ENCODE measurements at places on chromosomes 12 and 14.

DNA sequence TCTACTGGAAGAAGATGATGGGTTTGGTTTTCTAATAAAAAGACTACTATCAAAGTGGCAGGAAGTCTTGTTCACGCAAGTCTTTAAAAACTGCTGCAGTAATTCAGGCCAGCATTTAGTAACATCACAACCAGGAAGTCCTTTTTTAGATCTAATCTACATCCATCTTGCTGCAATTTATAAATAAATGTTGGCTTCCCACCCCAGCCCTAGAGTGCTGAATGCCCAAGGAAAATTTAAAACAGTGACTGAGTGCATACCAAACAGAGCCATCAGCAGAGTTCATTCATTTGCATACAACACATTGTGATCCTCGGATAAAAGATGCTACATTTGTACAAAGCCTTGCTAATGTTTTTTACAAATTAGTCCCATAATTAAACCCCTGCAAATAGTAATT is 72.1 kb downstream of the PHLDA1 start:
- no peak for DNase-seq

- DNase-seq = no peak
Measured at GRCh38 chr12:497501-498160, 37.9 kb downstream of the B4GALNT3 start.

GRCh38 chr12:49646871-49647654 is 23.7 kb downstream of the PRPF40B start:
- no peak for DNase-seq

- DNase-seq = peak; percentile 4
Measured at GRCh38 chr12:58502841-58503240, 417.5 kb downstream of the LRIG3 start.

GRCh38 chr12:71748081-71748850 is 6.4 kb upstream of the RAB21 start:
- no peak for DNase-seq

- no peak for DNase-seq
Measured at GRCh38 chr12:69056743-69057515, 124.0 kb upstream of the CPM start.

DNA sequence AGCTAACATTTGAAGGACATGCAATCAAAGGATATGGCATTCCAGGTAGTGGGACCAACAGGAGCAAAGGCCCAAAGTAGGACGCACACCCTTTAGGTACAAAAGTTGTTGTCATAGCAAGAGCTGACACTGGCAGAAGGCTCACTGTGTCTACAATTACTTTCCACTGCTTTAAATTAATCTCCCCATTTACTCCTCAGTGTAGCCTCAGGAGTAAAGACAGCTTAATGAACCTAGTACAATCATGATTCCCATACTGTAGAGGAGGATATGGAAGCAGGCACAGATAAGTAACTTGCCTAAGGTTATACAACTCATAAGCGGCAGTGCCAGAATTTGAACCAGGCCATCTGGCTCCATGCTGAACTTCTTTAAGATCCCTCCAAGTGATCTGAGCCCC is 212.9 kb upstream of the SFSWAP start:
- DNase-seq = no peak

DNA sequence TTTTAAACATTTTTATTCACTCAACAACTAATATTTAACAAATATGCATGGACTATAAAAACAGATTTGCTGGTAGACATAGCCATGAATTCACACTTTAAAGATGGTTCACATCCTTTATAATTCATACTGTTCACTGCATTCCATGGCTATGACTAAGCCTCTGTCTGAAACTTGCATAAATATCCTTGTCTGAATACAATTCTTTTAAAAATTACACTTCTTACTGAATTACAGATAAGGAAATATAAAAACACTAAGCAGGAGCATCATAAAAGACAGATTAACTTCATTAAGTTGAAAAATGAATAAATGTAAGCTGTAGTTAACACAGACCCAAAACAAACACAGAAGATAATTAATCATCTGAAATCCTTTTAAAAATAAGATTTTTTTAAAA is 53.8 kb downstream of the GXYLT1 start:
- DNase-seq = no peak

DNA sequence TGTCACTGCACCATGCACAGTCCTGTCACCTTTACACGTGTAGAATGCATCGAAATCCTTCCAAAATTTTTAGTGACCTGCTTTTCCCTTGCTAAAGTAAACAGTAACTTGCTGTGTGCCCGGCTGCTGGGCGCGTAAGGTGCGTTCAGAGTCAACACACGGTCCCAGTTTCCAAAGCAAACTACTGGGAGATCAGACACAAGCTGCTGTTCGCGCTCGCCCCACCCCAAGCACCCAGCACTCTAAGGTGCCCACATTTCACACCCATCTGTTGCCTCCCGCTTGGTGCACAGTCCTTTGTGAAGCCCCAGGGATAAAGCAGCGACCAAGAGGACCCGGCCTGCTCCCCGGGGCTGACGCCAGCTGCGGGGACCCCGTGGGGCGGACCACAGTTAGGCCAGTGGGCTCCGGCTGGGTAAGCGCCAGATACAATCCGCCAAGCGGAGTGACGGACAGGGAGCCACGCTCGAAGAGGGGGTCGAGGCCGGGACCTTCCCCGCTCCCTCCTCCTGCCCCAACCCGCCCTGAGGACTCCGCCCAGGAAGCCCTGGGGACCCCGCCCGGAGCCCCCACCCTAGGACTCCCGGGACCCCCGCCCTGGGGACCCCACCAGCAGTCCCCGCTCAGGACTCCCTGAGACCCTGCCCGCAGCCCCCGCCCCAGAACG is 633 bp downstream of the STX2 start:
- peak; percentile 82 for DNase-seq

GRCh38 chr14:81509321-81509720 is 24.3 kb downstream of the SEL1L start:
- no peak for DNase-seq

GRCh38 chr14:105857826-105858675 is 331.7 kb downstream of the TMEM121 start:
- DNase-seq = no peak

- DNase-seq = no peak
Measured at GRCh38 chr14:64209444-64210131, 84.6 kb downstream of the ESR2 start.

- DNase-seq = no peak
Measured at GRCh38 chr12:41465526-41465925, 277.4 kb downstream of the PDZRN4 start.

DNA sequence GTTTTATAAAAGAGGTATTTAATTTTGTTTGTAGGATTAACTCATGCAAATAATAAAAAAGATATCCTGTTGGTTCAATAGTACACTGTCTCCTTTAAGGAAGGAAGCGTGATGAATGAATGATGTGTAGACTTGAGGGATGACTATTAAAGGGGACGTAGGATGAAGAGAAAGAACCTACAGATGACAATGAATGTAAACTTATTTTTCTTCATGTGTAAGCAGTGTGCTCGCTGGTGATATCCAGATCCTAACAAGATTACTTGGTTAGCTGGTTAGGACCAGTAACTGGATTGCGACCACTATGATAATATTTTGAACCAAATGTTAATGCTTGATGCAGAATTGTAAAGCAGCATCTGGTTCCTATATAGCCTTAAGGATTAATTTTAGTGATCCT is 2.6 kb downstream of the ARF6 start:
- peak; percentile 60 for DNase-seq

GRCh38 chr12:62075870-62076269 is 184.3 kb upstream of the USP15 start:
- no peak for DNase-seq

Measured in NCI-H82 (cell line).